ENCODE measurements at places on chromosomes 13 and 19.

DNA sequence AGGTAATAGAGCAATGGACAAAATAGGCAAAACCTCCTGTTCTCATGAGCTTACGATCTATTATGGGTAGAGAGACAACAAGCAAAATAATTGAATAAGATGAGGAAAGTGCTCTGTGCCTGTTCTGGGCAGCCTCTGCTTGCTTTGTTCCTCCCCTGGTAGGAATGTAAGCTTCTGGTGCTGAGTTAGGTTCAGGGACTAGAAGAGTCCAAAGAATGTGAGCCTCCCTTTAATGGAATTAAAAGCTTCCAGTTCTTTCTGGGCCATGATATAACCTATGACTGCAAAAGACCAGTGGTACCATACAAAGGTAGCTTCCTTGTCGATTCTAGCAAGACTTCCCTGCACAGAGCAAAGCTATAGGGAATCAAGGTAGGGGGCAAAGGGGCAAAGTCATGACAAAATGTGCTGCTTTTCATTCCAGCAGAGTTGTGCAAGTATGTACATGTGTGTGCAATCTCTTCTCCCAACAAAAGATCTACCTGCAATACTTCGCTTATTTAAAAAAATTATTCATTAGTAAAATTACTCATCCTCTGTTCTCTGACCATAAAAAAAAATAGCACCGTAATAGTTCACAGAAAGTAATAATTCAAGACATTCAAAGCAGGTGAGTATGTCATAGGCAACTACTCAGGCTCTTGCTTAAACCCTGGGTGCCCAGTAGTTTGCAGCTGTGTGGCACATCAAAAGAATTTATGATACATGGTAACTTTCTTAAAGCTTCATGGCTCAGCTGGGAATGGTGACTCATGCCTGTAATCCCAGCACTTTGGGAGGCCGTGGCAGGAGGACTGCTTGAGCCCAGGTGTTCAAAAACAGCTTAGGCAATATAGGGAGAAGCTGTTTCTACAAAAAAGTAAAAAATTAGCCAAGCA, 21.4 kb downstream of the ACOD1 start:
- DNase-seq, result no peak

DNA sequence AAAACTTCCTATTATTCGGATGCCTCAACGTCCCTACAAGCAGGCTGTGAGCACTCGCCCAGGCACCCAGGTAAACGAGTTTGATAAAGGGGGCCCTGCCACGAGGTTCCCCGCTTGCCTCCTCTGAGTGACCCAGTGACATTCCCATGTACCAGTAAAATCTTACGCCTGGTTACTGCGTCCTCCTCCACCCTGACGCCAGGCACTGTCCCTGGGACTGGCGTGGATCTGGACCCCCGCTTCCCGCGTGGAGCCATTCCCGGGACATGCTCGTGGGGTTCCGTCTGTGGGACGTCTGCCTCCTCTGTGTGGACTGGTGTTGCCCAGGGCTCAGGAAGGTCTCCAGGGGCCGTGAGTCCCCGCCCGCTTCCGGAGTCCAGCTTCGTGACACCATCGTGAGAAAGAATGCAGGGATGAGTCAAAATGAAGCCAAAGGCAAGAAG, 407 bp upstream of the ZNF550 start:
- DNase-seq, result no peak

- no peak for DNase-seq
Observed at GRCh38 chr19:44848036-44848811, 2.1 kb downstream of the NECTIN2 start.

DNA sequence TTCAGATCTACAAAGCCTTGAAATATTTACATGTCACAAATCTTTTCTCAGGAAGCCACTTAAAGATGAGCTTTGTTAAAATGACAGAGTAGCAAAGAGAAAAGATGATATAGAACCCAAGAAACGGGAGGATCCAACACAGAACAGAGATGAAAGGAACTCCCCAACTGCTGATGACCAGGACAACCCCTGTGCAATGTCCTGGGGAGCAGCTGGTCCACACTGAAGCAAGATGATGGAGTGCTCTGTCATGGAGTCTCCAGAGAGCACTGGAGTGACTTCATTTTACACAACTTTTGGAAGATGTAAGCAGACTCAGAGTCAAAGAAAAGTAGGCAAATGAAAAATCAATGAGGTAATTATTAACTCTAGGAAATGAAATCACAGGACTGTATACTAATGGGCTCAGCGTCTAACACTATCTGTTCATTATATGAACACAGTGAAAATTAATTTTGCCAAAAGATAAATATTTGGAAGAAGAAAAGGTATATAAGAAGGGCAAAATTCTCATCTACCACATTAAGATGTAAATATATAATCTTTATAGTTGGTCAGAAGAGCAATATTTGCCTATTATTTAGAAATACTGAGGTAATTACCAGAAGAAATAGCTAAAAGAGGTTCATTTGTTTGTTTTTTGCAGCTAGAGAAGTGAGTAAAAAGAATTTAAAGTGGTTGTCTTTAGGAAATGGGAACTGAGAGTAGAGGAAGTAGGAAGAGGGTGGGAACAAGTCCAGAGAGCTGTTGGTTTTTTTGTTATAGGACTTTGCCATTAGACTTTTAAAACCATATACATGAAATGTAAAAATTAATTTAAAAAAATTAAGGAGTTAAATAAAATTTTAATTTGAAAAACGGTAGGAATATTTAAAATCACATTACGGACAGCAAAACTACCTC, 30.5 kb downstream of the MTRF1 start:
- no peak for DNase-seq

GRCh38 chr13:72536714-72537394, 190.6 kb downstream of the MZT1 start:
- DNase-seq, result no peak

- no peak for DNase-seq
Observed at GRCh38 chr19:17739121-17739875, 12.0 kb upstream of the FCHO1 start.

- no peak for DNase-seq
Observed at GRCh38 chr19:13339869-13340268, 166.4 kb downstream of the CACNA1A start.

- no peak for DNase-seq
Observed at GRCh38 chr19:38434549-38435051, 1.1 kb downstream of the RYR1 start.

- DNase-seq, result no peak
Observed at GRCh38 chr13:98959291-98959690, 18.6 kb downstream of the DOCK9 start.

DNA sequence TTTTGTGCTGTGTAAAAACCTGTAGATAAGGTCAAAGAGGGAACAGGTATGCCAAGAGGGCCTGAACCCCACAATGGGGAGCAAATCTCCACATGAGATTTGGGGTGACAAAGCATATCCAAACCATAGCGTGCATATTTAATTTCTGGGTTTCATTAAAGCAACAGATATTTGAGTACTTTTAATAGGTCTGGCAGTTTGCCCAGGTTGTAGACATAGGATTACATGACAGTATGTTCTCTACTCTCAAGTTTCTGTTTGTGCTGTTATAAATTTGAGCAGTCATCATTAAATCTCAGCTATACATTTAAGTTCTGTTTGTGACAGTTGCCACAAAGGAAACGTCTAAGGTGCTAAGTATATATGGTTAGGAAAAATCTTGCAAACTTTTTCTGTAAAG, 236.4 kb downstream of the ATP8A2 start:
- no peak for DNase-seq

- DNase-seq, result no peak
Observed at GRCh38 chr13:83732755-83733154, 149.5 kb downstream of the SLITRK1 start.

- DNase-seq, result no peak
Observed at GRCh38 chr13:55653497-55653896, 1487.2 kb upstream of the PRR20A start.

- DNase-seq, result peak; percentile 52
Observed at GRCh38 chr19:1068009-1069001, 1.3 kb downstream of the ARHGAP45 start.

DNA sequence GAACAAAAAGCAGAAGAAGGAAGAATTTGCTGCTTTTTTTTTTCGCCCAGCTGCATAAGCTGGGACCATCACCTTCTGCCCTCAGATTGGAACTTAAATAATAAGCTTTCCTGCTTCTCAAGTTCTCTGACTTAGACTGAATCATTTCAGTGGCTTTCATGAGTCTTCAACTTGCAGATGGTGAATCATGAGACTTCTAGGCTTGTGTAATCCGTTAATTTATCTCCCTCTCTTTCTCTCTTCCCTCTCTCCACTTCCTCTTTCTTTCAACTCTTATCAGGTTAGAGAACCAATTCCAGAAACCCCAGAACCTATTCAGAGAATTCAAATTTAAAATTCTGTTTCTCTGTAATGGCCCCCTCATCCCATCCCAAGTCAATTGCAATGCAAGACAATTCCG, 1153.7 kb downstream of the PCDH9 start:
- no peak for DNase-seq

DNA sequence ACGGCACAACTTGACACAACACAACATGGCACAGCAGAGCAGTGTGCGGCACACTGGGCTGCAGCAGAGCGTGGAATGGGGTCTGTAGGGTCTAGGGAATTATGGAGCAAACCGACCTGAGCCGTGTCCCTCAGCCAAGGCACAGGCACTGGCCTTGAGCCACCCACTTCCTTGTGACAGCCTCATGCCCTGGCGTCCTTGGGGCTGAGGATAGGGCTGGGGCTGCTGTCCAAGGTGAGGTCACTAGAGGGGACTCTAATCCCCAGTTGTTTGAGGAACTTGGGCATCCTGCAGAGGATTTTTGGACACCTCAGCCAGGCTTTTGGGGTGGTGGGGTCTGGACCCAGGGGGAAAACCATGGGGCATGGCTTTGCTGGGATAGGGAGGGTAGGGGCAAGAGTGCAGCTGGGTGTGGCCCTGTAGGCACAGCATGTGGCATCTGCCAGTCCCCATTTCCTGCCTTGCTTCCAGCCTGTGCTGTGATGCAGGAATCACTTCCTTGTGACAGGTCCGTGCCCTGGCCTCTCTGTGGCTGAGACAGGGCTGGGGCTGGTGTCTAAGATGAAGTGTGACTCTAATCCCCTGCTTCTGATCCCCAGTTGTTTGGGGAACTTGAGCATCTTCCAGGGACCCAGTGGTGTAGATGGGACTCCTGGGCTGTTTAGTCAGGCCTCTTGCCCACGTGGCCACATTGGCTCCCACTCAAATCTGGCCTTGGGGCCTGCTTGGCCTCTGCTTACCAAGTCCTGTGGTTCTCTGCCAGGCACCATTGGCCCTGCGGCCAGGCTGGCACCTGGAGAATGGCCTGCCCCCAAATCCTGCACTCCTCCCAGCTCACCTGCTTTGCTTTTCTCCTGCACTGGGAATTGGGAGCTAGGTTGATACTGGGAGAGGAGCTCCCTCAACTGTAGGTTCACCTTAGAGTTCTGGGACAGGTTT, 78.5 kb downstream of the SCGB2B2 start:
- no peak for DNase-seq

- DNase-seq, result no peak
Observed at GRCh38 chr13:93745884-93746283, 519.3 kb downstream of the GPC6 start.

- no peak for DNase-seq
Observed at GRCh38 chr19:6041071-6041470, 63.1 kb upstream of the RANBP3 start.

DNA sequence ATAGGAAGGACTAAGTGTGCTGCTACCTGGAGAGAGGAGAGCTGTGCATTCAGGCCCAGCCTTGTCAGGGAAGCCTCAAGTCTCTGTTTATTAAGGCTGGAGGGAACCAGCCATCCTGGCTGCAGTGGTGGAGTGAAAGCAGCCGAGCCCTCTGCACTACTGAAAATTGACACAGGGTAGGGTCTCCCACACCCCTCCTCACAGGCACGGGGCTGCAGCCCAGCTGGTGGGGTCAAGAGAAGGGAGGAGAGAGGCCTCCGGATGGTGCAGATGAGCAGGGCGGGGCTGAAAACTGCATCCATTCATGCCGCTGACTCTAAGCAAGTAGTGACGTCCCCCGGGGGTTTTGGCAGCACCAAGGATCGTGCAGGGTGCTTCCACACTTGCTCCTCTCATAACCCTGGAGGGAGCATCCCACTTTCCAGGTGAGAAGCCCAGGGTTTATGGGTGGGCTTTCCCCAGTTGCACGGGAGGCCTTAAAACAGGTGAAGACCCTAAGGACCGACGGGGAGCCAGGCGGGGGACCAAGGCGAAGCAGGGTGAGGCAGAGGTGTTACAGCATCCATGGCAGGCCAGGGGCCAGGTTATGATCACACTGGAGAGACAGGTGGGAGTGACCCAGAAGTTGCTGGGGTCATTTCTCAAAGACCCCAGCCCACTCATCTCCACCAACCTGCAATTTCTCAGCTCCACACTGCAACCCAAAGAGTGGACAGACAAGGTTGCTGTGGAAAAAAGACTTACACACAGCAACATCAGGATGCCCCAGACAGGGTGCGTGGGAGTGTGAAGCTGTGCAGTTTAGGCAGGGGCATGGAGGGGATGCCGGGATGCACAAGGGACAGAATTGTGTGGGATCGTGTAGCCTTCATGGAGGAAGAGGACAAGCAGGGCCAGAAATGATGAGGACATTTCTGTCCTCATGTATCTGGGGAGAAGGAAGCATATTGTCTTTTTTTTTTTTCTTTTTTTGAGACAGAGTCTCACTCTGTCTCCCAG, 36.8 kb downstream of the VSTM2B start:
- no peak for DNase-seq

DNA sequence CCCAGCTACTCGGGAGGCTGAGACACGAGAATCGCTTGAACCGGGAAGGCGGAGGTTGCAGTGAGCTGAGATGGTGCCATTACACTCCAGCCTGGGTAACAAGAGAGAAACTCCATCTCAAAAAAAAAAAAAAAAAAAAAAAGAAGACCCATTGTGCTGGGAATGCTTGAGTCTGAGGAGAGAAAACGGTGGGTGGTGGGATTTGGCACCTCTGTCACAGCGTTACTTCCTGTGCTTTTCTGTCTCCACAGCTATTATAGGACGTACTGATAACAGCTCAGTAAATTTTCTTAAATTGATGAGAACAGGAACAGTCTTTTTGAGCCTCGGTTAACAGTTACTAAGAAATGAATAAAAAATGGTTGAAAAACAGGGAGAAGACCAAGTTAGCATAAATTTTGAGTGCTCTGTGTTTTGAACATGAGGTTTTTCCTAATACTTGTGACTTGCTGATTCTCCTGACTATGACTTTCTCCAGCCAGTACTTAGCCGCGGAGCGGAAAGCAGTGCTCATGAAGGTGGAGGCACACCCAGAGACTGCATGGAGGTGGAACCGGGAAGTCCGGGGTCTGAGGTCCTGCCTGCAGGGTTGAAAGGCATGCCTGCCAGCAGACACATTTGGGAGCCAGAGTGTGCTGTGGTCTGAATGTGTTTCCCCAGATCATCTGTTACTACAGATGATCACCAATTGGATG, 55.3 kb upstream of the TEX29 start:
- no peak for DNase-seq

DNA sequence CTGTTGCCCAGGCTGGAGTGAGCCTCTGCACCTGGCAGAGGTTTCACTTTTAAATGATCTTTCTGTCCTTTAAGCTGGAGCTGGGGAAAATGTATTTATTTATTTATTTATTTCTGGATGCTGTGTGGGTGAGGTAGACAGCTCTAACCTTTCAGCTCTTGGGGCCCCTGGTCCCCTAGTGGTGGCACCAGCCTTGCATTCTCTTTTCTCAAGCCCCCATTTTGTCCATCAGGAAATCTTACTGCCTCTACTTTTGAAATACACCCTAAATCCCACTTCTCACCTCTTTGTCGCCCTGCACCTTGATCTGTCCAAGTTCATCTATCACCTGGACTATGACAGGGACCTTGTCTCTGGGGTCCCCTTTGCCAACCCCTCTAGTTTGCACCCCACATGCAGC, 2.1 kb upstream of the B9D2 start:
- no peak for DNase-seq
